Fibroblast of skin of abdomen (primary cell): ENCODE measurements at places on chromosomes 7 and 10.

DNA sequence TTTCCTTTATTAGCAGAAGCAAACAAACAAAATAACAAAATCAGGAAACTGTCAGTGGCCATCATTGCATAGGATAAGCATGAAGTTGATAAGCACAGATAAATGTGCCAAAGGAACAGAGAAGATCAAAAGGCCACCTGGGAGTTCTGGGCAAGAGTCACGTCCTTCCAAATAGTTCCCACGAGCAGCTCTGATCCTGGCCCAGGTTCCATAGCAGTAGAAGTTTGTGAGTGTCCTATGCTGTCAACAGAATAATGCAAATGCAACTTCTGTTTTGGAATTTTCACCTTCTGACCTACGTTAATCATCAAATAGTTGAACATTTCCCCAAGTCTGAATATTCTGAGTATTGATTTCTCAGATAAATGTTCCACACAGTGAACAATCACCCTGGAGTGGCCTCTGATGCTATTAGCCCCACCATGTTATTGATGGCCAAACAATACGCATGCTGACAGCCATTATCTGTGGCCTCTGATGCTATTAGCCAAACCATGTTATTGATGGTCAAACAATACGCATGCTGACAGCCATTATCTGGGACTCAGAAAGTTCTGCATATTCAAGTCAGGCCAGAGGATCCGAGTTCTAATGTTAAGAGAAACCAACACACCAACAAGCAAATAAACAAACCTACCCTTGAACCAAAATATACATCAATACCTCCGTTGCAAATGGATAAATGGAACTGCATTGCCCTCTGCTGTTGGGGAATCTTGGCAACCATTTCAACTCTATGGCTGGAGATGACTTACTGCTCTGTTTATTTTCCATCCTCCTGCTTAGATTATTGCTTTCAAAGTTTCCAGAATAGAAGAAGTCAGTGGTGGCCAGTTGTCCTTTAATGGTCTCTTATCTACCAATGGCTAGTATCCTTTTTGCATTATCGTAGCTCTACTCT, 63.3 kb downstream of the MRC1 start:
- peak; percentile 6 for DNase-seq

DNA sequence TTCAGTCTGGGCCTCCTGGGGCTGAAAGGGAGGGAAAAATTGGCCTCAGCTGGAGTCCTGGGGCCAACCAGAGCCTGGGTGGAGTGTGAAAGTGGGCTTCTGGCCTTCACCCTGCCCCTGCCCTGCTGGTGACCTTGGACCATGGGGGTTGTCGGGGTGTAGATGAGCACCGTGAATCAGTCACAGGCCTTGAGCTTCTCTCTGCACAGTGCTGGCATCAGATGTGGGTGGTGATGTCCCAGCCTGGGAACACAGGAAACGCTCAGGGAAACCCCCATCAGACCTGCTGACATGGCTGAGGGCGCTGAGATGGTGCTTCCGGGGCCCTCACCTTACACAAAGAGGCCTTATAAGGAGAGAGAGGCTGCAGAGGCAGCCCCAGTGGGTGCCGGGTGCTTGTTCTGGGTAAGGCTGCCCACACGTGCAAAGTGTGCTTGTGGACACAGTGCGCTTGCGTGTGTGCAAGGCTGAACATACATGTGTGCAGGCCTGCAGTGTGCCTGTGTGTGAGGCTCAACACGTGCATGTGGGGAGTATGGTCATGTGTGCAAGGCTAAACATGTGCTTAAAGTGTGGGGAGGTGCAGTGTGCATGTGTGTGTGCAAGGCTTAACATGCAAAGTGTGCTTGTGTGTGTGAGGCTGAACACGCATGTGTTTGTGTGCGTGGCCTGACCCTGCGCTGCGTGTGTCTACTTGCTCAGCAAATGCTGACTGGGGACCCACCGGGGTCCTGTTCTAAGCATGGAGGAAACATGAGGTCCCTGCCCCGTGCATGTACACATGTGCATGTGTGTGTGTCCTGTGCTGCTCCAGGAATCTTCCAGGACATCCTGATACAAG, 6.5 kb downstream of the ARPC1B start:
- DNase-seq: no peak

DNA sequence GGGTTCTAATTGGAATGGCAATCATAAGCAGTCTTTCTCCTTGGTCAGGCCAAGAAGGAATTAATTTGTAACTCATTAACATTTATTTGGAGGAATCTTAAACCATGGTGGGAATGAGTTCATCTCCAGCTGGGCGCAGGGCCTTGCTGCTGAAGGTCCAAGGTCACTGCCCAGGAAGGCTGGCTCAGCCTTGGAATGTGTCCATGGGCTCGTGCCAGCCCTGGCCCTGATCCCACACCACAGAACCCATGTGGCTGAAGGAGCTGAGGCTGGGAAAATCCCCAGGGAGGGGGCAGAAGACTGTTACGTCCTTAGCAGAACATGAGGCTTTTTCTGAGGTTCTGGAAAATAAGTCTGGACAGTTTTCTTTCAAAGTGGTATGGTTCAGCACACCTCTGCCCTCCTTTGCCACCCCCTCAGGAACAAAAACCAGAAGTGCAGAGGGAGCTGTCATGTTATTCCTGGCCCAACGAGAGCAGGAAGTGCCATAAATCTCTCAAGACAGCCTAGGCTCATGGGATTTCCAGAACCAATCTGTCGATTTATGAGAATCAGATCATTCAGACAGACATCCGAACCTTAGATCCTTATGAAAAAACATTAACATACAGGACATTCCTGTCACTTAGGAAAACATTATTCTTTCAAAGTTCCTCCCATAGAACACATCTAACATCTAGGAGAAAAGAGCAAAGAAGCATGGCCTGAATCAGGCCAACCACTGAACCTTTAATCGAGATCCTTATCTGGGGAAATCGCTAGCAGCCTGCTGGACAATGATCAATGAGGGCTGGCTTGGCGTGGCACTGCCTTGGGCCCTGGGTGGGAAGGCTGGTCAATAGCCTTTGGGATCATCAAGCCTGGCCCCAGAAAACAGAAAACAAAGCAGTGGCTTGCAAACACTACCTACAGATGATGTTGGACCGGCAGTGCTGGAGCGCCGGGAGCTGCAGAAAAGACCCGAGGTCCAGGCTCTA, 134.3 kb downstream of the TAX1BP1 start:
- peak; percentile 32 for DNase-seq

DNA sequence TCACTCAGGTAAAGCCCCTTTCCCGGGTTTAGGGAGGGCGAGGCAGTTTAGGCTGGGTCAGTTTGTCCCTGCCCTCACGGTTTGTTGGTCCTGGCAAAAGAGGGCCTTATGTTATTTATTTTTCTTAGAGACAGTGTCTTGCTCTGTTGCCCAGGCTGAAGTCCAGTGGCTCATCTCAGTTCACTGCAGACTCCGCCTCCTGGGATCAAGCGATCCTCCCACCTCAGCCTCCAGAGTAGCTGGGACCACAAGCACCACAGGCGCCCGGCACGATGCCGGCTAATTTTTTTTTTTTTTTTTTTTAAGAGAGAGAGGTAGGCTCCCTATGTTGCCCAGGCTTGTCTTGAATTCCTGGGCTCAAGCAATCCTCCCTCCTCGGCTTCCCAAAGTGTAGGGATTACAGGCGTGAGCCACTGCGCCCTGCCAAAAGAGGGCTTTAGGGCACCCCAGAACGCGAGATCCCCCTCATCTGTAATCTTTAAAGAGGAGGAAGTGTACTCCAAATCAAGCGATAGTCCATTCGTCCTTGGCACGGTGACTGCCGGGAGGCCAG, 626 bp upstream of the BMS1 start:
- DNase-seq: peak; percentile 8

DNA sequence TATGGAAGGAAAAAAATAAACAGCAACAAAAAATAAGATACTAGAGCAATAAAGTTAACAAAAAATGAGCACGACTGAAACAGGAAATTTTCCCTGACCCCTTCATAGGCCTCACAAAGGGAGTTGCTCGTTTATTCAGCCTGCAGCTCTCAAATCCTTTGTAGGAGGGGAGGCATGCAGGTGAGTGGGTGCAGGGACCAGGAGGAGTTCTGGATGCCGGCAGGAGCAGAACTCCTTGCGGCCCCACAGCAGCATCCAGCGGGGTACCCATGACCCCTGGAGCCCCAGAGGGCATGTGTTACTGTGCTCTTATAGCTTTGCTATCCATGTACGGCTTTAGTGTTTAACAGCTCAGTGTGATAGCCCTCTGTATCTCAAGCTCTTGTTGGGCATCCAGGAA, 5.8 kb downstream of the TAS2R39 start:
- DNase-seq: no peak

- DNase-seq: no peak
Observed at GRCh38 chr10:91474009-91474408, 63.9 kb downstream of the HECTD2 start.

DNA sequence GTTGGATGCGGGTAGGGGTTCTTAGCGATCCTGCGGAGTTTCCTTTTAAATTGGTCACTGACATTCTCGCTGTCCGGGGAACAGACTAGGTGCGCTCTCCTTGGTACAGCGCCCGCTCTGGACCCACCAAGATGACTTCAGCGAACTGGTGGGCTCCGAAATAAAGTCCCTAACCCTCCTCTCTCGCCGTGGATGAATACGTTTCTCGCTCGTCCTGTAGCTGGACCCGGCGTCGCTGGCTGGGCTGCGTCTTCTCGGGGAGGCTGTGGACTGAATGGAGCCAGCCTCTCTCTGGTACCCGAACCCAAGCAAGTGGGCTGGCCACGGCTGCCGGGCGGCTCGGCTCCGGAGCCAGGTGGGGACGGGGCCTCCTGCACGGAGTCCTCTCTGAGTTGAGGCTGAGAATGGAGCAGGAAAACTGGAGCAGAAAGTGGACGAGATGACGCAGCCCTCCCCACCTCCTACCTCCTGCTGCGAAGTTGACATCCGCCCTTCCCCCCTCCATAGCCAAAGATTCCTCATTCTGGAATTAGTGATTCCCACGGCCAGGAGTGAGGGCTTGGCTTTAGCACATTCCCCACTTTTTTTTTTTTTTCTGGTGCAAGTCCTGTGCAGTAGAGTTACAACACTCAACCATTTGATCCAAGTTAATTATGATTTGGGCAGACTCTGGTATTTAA, 1.5 kb downstream of the UNC5B start:
- DNase-seq: peak; percentile 95

DNA sequence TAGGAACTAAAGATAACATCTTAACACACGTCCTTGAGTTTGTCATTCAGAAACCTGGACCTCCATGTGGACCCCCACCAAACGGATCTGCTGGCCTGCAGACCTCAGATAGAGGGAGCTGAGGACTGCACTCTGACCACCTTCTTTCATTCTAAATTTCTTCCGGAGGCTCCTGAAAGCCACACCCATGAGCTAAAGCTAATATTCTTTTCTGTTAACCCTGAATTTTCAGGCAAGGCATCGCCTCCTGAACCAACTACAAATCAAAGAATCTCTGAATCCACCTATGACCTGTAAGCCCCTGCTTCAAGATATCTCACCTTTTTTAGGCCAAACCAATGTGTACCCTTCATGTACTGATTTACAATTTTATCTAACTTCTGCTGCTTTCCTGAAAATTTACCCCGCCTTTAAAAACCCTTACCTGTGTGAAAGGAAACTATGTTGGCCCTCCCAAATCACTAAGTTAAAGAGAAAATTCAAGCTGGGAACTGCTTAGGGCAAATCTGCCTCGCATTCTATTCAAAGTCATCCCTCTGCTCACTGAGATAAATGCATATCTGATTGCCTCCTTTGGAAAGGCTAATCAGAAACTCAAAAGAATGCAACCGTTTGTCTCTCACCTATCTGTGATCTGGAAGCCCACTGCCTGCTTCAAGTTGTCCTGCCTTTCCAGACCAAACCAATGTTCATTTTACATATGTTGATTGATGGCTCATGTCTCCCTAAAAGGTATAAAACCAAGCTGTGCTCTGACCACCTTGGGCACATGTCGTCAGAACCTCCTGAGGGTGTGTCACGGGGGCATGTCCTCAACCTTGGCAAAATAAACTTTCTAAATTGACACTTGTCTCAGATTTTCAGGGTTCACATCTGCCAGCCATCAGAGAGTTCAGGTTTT, 7.7 kb upstream of the MSMB start:
- DNase-seq: no peak

GRCh38 chr10:118775478-118775877, 20.7 kb upstream of the CACUL1 start:
- no peak for DNase-seq

DNA sequence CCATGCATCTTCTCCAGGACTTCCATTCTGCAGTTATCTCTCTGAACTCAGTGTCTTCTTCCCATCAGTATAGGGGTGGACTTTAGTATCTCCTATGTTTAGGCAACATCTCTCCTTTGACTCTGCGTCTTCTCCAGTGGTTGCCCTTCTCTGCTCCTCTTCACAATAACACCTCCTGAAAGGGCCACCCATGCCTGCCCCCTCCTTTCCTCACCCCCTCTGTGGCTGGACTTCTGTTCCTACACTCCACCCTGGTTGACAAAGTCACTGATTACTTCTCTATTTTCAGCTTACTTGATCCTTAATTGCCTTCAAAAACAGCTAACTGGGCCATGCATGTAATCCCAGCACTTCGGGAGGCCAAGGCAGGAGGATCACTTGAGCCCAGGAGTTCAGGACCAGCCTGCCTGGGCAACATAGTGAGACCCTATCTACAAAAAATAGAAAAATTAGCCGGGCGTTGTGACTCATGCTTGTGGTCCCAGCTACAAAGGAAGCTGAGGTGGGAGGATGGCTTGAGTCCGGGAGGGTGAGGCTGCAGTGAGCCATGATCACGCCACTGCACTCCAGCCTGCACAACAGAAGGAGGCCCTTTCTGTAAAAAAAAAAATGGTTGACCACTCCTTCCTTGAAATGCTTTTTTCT, 13.7 kb downstream of the SRGN start:
- peak; percentile 11 for DNase-seq

GRCh38 chr7:39606352-39606751, 17.0 kb upstream of the RALA start:
- no peak for DNase-seq

DNA sequence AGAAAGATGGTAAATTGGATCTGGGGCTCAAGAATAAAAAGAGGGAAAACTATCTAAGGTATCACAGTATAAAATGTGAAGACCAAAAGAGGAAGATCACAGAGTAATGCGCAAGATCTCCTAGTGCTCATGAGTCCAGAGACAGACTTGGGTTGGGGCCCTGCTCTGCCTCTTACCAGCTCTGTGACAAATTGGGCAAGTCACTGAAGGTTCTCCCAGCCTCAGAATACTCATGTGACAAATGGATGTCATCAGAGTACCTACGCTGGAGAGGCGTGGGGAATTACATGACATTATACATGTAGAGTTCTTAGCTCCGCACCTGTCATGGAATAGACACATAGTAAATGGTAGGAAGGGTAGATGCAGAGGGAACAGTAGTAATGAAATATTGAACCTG, 124.4 kb downstream of the DOCK4 start:
- DNase-seq: no peak

DNA sequence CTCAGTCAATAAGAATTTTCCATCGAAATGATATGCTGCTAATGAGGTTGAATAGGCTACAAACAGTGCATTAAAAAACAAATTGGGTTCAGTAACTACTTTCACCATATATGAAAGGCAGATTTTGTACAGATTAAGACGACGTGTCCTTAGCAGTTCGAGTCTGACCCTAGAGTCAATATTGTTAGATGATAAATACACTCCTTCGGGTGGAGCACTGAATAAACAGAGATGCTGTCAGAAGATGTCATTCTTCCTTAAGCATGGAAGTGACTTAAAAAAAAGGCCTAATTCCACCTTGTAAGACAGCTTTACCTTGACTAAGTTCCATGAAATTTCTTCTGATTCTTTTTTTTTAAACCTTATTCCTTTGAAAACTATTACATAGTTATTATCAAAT, 5.8 kb upstream of the AGR2 start:
- DNase-seq: no peak

- DNase-seq: peak; percentile 82
Observed at GRCh38 chr10:115674496-115674895, 581.3 kb downstream of the ATRNL1 start.
